ENCODE measurements at places on chromosomes 16 and 17.

GRCh38 chr16:67563708-67564468, 1.6 kb downstream of the CTCF start:
- DNase-seq, result no peak

DNA sequence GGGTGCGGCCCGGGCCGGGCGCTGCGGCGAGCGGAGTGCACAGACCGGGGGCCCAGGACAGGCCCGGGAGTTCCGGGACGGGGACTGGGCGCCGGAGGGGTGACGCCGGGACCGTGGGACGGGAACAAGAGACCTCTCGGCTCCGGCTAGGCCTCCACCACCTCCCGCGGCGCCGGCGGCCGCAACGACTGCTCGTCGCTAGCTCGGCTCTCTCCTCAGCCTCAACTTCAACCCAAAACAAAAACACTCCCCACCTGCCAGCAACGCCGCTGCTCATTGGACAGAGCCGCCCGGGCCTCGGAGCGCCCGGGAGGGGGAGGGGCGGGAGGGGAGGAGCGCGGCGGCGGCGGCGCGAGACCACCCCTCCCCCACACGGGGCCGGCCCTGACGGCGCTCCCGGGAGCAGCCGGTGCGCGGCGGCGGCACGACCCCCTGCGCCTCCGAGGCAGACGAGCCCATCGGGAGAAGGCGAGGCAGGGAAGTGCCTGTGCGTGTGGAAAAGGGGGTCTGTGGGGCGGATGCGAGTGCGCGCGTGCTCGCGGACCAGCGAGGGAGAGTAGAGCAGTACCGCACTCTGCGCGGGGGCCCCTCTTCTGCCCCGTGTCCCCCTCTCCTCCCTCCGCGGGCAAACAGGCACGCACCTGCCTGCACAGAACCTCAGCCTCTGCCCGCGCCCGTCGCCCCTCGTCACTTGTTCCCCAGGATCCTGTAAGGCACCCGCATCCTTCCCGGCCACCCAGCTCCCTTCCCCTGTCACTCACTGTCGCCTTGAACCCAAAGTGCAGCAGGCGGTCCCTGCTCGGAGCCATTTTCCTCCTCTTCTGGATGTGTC, at the start of gene FBXL20:
Gene FBXL20, minus strand, starts transcription at position 215 of the 832 bp plus-strand sequence. CDS start 224 bp downstream, outside the sequence.
- peak; percentile 74 for DNase-seq

DNA sequence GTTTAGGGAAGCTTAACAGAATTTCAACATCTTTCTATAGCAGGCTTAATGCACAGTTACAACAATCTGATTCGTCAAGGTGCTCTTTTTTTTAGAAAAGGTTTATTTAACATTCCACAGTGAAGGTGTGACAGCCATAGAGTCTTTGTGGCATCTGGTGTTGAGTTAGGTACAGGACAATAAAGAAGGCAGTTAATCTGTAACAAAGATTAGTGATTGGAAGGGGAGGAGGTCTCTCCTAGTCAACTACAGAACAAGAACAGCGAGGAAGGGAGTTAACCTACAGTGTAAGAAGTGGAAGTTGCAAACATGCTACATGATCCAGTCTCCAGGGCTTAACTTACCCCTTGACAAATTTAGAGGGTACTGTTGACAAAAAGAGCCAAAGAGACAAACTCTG, 3.0 kb upstream of the ZDHHC7 start:
- DNase-seq, result no peak

GRCh38 chr17:42177684-42178083, 3.3 kb downstream of the KCNH4 start:
- DNase-seq, result no peak

- DNase-seq, result no peak
Measured at GRCh38 chr17:66040402-66040801, 151.5 kb downstream of the CEP112 start.

DNA sequence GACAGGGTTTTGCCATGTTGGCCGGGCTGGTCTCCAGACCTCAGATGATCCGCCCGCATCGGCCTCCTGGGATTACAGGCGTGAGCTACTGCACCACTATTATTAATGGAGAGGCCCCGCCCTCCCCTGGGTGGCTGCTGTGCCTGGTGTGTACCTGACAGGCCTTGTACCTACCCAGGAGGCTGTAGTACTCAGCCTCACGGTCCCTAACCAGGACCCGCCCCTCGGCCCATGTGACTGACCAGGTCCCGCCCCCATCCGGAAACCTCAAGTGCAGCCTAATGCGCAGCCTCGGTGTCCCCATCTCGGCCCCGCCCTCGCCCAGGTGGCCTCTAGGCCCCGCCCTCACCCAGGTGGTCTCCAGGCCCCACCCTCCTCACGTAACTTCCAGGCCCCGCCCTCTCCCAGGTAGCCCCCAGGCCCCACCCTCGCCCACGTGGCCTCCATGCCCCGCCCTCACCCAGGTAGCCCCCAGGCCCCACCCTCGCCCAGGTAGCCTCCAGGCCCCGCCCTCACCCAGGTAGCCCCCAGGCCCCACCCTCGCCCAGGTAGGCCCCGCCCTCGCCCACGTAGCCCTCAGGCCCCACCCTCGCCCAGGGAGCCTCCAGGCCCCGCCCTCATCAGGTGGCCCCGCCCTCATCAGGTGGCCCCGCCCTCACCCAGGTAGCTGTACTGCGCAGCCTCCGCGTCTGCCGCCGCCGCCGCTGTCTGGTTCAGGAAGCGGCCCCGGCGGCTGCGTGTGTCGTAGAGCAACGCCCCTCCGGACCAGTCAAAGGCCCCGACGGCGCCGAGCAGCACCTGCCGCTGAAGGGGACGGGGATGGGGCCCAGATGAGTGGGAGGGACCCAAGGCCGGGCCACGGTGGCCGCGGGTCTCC, 31.0 kb downstream of the HASPIN start:
- peak; percentile 40 for DNase-seq

DNA sequence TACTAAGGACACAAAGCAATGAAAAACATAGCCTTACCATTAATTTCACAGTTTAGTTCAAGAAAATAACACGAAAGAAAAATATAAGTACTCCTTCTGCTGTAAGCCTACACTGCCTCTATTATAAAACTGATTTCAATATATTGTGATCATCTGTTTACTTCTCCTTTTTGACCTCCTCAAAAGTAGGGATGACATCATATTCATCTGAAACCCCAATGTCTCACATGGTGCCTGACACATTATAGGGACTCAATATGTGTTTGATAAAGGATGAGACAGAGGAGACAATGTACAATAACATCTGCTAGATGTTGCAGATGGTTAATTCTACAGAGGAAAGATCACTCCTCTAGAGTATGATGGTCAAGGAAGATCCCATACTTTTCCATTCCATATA, 118.4 kb upstream of the NOG start:
- no peak for DNase-seq

DNA sequence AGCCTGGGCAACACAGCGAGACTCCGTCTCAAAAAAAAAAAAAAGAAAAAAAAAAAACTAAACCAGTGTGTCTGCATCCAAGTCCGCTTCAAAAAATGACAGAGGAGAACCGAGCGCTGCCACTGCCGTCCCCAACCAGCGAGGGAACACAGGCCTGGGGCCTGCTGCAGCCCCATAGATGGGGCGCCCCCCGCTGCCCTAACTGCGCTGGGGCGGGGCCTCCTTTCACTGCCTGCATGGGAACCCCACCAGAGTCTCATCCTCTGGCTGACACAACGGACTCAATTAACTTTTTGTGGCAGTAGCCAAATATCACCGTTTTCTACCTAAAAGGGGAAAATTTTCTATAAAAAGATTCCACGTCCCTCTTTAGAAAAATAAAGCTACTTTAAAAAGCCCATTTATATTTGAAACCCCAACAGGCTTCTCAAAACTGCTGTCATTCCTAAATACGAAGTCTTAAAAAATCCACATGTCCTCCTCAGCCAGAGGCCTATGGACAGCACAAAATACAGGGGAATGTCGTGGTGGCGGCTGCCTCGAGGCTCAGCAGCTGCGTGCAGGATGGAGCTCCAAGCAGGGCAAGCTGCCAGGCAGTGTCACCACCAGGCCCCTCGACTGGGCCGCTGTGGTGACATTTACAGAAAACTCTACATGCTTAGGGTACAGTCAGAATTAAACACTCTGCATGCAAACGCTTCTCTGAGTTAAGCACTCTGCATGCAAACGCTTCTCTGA, 30.3 kb downstream of the KLHDC4 start:
- no peak for DNase-seq

DNA sequence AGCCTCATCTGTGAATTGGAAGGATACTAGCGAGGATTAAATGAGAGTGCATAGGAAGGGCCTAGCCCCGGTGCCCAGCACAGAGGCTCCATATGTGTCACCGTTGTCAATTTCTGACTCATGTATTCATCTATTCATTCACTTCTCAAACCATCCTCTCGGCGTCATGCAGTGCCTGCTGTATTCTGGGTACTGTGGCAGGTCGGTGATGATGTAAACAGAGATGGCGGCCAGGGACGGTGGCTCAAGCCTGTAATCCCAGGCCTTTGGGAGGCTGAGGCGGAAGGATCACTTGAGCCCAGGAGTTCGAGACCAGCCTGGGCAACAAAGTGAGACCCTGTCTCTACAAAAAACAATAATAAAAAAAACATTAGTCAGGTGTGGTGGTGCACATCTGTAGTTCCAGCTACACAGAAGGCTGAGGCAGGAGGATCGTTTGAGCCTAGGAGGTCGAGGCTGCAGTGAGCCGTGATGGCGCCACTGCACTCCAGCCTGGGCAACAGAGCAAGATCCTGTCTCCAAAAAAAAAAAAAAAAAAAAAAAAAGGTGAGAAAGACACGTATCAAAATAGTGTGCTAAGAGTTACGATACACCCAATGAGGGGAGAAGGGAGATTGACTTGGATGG, 4.3 kb upstream of the PPP1R1B start:
- DNase-seq, result peak; percentile 29

- DNase-seq, result no peak
Measured at GRCh38 chr17:28711723-28712031, at the start of gene PROCA1. Gene PROCA1 (minus strand): TSS chr17:28711888. CDS start chr17:28711660, 228 bp downstream.

DNA sequence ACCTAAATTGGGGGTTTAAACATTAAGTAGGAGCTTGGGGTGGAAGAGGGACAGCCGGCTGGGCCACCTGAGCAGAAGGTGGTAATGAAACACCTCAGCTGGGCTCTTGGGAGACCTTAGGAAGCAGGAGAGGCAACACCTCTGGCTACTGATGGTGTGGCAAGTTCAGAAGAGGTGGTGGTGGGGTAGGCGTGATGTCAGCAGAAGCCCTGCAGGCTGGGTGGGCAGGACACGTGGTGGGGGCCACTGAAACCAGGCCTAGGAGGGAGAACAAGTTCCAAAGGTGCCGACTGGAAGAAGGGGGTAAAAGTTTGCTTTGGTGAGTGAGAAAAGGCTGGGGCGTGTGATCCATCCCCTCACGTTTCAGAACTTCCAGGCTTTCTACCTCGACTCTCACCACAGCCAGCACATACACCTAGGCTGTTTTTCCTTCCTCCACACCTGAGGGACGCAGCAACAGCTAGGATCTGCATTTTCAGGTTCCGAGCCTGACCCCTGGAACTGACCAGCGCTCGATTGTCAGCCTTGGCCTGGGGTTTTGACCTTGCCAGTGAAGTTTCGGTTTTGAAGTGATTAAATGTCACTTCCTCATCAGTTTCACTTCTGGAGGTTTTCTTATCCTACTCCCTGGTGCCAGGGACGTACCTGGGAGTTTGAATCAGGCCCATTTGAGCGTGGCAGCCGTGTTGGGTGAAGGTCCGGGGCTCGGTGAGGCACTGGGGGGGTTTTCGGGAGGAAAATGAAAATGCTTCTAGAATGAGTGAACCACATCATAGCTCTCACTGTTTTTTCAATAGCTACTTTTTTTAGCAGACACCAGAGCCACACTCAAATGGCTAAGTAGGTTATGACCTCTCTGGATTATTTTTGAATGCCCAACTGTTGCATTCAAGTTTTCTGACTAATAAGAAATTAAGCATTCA, 10.0 kb downstream of the SNN start:
- no peak for DNase-seq

- DNase-seq, result no peak
Measured at GRCh38 chr16:74951681-74952080, 33.2 kb downstream of the WDR59 start.

- DNase-seq, result no peak
Measured at GRCh38 chr16:87448866-87449265, 44.0 kb downstream of the ZCCHC14 start.
